ENCODE measurements at places on chromosomes 6 and 20. TPM values are rescaled to one million over a fixed set of nuclear protein-coding genes. Genes with fewer than 3 reads are reported as not detected.

GRCh38 chr6:56517155-56517745 lies 125.4 kb downstream of the DST start:
- H3K27ac ChIP-seq = no peak overlapping the region
- no peaks in the 10 kb centered on the region for H3K36me3 ChIP-seq
- H3K4me3 ChIP-seq = no peak overlapping the region

DNA sequence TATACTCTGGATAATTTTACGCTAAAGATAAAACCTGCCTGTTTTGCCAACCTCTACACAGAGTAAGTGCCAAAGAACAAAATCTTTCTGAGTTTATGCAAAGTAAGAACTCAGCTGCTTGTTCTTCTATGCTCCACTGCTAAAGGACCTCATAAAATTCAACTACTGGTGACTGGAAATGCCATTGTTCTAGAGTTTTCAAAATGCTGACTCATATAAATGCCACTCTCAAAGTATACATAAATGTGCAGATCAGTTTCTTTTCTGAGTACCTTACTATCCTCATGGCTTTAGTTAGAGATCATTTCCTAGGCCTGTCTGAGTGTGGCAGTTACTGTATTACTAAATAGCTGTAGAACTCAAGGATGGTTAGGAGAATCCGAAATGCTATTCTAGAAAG lies 45.6 kb downstream of the LYRM4 start:
- peaks cover 4% of the 10 kb centered on the region for H3K36me3 ChIP-seq
- H3K4me1 ChIP-seq = no peaks in the 10 kb centered on the region
- no peak overlapping the region for H3K4me3 ChIP-seq
- no peak overlapping the region for H3K27ac ChIP-seq

DNA sequence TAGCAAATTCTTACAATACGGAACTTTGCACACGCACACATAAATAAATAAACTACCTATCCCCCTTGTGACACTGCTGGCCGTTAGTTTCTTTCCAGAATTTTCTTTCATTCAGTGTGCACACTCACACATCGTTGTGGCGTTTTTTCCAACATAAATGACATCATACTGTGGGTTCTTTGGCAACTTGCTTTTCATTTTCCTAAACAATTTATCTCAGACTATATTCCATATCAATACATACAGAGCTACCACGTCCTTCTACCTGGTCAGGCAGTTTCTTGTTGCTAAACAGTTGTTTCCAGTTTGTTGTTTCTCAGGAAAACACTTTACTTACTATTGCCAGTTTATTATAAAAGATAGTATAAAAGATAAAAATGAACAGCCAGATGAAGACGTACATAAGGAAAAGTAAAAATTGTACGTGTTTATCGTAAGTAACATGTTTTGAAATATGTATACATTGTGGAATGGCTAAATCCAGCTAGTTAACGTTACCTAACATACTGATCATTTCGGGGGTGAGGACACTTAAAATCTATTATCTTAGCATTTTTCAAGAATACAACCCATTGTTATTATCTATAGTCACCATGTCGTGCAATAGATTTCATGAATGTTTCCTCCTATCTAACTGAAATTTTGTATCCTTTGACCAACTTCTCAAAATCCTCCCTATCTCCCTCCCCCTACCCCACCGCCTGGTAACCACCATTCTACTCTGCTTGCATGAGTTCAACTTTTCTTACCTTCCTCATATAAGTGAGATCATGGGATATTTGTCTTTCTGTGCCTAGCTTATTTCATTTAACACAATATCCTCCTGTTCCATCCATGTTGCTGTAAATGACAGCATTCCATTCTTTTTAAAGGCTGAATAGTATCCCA lies 1.2 kb upstream of the TP53RK start:
- H3K36me3 ChIP-seq = peaks cover 13% of the 10 kb centered on the region
- no peak for DNase-seq
- H3K27me3 ChIP-seq = no peaks in the 10 kb centered on the region
- no peak overlapping the region for H3K27ac ChIP-seq

GRCh38 chr6:7154341-7155139 lies 46.8 kb downstream of the RREB1 start:
- no peak overlapping the region for H3K4me3 ChIP-seq
- peaks cover 54% of the 10 kb centered on the region for H3K4me1 ChIP-seq
- no peaks in the 10 kb centered on the region for H3K27me3 ChIP-seq
- H3K36me3 ChIP-seq = no peaks in the 10 kb centered on the region
- H3K27ac ChIP-seq = no peak overlapping the region
- DNase-seq = no peak

DNA sequence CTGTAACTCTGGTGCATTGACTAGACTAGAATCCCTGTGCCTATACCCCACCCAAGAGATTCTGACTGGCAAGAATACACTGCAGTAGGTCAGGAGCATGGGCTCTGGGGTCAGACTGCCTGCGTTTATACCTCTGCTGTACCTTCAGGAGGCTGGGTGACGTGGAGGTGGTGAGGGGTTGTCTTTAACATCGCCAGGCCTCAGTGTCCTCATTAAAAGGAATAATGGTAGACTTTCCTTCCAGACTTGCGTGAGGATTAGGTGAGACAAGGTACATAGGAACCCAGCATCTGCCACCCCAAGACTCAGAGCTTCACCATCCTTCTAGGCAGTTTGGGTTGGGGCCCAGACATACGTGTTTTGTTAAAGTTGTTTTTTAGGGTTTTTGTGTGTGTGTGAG lies 44.3 kb downstream of the TM9SF4 start:
- H3K4me1 ChIP-seq = no peaks in the 10 kb centered on the region
- H3K36me3 ChIP-seq = peaks cover 63% of the 10 kb centered on the region
- H3K27ac ChIP-seq = no peak overlapping the region
- H3K27me3 ChIP-seq = no peaks in the 10 kb centered on the region

DNA sequence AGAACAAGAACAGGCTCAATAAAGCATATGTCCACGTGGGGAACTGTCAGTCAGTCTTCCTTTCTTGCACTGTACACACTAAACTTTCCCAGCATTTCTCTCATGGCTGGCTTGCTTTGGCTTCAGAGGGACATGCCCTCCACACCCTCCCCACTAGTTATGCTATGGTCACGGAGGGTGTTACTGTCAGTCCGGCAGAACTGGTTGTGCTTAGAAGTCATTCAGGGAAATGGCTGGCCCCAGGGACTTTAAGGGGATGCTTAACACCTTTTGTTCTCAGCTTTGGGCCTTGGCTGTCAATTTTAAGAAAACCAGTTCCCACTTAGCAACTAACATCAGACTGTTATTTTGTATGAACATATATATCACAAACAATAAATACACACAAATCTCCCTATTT lies 55.1 kb downstream of the ELOVL5 start:
- H3K36me3 ChIP-seq = peaks cover 26% of the 10 kb centered on the region
- H3K4me1 ChIP-seq = peaks cover 55% of the 10 kb centered on the region
- H3K27me3 ChIP-seq = no peaks in the 10 kb centered on the region
- DNase-seq = no peak

GRCh38 chr20:54000262-54000661 lies 70.1 kb downstream of the BCAS1 start:
- no peaks in the 10 kb centered on the region for H3K4me1 ChIP-seq
- no peak overlapping the region for H3K27ac ChIP-seq
- DNase-seq = no peak
- H3K4me3 ChIP-seq = no peak overlapping the region

The UNC93A gene
- not detected for total RNA-seq

The HDGFL1 gene
- not detected for total RNA-seq

DNA sequence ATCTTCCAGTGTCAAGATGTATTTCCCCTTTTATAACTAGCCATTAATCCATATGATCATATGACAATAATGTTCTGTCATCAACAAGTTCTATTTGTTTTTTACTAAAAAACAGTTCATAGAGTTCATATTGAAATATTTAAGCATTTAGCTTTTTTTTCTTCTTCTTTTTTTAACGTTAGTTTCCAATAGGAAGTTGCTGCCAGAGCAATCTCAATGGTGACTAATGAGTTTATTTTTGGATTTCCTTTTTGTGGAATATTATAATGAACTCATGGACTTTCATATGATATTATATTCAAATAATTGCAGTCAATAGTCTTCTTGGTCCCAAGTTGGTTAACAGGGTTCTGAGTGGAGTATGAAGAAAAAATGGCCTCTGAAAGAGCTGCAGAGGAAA lies 343.3 kb downstream of the BCKDHB start:
- no peaks in the 10 kb centered on the region for H3K27me3 ChIP-seq
- no peaks in the 10 kb centered on the region for H3K36me3 ChIP-seq
- no peak for DNase-seq
- no peak overlapping the region for H3K4me3 ChIP-seq
- no peaks in the 10 kb centered on the region for H3K4me1 ChIP-seq

The RSPH9 gene
- total RNA-seq = not detected

- H3K4me3 ChIP-seq = peak within 1 kb of the TSS; percentile 46
- peaks cover 24% of the 10 kb centered on the region for H3K27me3 ChIP-seq
- H3K4me1 ChIP-seq = peaks cover 18% of the 10 kb centered on the region
- no peak for DNase-seq
Measured at GRCh38 chr6:43075670-43076463, at the start of gene PTK7. Gene PTK7, plus strand, starts transcription at chr6:43076314. Its CDS starts 175 bp downstream, at chr6:43076489.

- no peak overlapping the region for H3K27ac ChIP-seq
- no peak overlapping the region for H3K4me3 ChIP-seq
- H3K36me3 ChIP-seq = peaks cover 32% of the 10 kb centered on the region
- DNase-seq = no peak
- H3K27me3 ChIP-seq = no peaks in the 10 kb centered on the region
Measured at GRCh38 chr6:108983151-108983550, 111.5 kb downstream of the SESN1 start.

All from CD4-positive, alpha-beta T cell (primary cell).